ENCODE measurements at places on chromosomes 2 and 18. TPM values are rescaled to one million over a fixed set of nuclear protein-coding genes. Genes with fewer than 3 reads are reported as not detected.

Gene NIFK
- polyA plus RNA-seq = 67.4 TPM

Gene C2orf66
- not detected for polyA plus RNA-seq

Gene SGPP2
- polyA plus RNA-seq = not detected

GRCh38 chr18:51171223-51171622 is 26.3 kb downstream of the MEX3C start:
- DNase-seq = no peak

GRCh38 chr18:39607034-39607433 is 2041.4 kb upstream of the CELF4 start:
- DNase-seq = no peak

GRCh38 chr18:8609659-8610458 is 622 bp downstream of the RAB12 start:
- peak; percentile 7 for DNase-seq

- DNase-seq = no peak
Observed at GRCh38 chr2:61045999-61046398, 19.7 kb upstream of the SANBR start.

DNA sequence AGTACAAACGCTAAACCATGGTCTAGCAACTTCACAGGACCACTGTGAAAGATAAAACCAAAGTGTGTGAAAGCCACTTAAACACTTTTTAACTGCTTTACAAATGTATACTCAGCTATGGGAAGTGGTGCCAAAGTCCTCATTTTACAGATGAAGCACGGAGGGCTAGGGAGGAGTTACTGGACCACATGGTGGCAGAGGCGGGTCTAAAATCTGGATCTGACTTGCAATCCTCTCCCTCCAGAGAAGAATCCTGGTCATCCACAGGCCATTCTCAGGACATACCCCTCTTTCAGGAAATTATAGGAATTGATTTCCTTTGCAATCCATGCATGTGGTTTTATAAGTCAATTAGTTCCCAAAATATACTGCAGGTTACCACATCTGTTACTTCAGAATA is 84.6 kb upstream of the GYPC start:
- DNase-seq = no peak

- DNase-seq = no peak
Observed at GRCh38 chr2:163669506-163669905, 66.3 kb downstream of the FIGN start.

DNA sequence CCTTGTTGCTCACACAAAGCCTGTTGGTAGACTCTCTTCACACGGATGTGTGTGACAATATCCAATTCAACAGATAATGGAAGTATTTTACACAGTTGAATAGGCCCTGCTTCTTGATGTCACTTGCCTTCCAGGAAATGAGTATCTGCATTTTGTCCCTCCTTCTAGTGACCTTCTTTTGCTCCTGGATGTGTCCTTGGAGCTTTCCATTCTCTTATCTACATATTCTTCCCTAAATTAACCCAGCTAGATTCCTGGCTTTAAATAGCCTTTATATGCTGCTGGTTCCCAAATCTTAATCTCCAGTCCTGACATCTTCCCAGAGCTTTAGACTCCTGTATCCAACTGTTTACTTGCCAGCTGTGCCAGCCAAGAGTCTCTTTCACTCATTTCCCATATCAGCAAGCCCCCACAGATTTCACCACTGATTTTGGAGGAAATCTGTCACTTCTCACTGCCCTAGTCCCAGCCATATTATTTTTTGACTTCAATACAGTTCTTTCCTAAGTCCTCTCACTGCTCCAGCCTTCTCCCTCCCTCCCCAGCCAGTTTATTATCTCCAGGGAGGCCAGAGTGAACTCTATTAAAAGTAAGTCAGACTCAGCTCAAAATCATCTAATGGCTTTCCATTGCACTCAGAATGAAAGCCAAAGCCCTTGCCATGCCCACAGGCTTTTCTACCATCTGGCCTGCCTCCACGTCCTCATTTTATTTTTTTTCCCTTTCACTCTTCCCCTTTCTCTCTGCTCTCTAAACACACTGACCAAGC is 170.0 kb downstream of the PDE11A start:
- DNase-seq = no peak

DNA sequence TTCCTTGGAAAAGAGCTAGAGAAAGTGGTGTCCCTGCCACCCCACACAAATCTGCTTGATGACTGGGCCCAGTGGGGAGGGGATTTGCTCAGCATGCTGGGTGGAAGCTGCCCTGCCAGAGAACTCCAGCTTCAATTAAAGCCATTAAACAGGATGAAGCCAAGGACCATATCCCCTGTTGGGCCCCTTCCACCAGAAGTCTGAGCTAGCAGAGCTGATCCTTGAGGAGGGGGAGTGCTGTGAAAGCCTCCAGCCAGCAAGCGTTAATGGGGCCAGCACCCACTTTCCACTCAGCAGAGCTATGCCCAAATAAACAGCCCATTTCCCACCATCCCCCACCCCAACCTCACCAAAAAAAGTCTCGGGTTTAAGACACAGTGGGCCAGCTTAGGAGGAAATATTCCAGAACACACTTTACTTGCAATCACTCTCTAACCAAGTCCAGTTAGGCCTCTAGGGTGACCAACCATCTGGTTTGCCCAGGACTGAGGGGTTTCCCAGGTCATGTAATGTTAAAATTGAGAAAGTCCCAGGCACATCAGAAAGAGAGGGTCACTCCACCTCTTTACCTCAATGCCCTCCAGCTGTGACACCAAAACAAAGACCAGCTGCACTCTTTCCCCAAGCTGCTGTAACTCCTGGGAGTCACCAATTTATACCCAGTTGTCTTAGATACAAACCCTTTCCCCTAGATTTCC is 132.3 kb downstream of the FOXI3 start:
- DNase-seq = no peak

DNA sequence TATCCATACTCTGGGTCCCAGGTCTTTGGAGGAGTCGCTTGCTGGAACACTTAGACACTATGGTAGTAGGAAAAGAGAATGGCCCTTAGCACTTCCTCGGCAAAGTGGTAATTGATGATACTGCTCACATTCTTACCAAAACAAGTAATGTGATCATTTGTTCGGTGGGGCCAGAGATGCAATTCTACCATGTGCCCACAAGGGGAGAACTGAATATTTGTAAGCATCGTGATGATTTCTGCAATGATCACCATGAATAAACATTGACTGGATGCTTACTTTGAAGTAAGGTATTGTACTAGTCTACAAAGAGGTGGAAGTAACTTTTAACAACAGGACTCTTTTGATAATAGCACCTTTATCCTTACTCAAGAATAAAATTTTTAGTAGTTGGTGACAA is 109.7 kb downstream of the CD8B2 start:
- no peak for DNase-seq

Measured in immature natural killer cell (primary cell).